ENCODE measurements at places on chromosomes 13 and 19. TPM values are rescaled to one million over a fixed set of nuclear protein-coding genes. Genes with fewer than 3 reads are reported as not detected.

DNA sequence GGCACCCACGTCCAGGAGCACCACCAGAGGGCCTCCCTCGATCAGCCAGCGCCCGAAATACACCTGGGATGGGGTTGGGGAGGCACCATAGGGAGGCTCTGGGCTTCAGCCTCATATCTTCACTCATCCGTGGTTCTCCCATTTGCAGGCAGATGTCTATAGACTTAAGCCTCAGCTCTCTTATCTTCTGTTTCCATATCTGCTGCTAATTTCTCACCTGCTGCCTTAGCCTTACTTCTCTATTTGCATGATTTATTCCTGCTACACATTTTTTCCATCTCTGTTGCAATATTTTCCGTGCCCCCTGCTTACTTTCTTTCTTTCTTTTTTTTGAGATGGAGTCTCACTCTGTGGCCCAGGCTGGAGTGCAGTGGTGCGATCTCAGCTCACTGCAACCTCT, 5.8 kb downstream of the GYS1 start:
- no peak for DNase-seq

- no peak for DNase-seq
Measured at GRCh38 chr19:50300814-50301606, 28.2 kb downstream of the KCNC3 start.

DNA sequence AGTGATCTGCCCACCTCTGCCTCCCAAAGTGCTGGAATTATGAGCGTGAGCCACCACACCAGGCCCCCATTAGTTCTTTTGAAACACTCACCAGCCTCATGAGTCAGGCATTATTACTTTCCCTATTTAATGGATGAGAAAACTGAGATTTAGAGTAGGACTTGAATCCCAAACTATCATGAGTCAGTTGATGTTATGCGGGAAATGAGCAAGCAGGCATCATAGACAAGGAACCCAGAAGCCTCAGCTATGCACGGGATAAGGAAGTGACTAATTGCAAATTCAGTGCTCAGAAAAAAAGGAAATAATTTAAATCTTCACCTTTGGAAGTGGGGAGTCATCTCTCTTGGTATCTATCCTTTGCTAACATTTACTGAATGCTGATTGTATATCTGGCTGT, 217.5 kb downstream of the ABCC4 start:
- DNase-seq = no peak

GRCh38 chr19:34707661-34708060, 26.4 kb upstream of the ZNF181 start:
- no peak for DNase-seq

DNA sequence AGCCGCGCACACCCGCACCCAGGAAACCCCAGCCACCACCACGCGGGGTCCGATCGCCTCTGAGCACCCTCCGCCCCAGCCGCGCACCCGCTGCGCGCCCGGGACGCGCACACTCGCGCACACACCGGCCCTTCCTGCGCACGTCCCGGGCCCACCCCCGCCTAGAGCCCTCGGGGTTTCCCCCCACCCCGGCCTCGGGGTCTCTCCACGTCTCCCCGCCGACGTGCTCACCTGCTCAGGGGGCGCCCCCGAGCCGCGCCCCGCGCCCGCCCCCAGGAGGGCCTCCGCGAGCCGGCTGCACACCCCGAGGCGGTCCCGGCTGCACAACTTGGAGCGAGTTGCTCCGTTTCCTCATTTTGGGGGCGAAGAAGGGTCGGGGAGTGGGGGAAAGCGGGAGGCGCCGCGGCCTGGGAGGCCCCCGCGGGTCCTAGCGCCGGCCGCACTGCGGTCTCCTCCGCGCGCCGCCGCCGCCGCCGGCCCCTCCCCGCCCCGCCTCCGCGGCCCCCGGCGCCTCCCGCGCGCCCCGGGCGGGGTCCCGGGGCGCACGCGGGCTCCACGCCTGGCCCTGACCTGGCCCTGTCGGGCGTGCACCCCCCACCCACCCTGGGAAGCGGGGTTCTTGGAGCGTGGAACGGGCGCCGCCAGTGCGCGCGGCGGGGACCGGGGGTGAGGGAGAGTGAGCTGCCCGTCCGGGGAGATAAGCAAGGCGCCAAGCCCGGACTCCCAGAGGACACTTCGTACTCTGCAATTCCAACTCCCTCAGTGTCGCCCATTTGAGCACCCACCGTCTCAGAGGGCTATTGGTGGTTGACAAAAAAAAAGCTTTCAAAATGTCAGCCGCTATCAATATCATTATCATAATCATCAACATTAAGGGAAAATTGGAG, at the start of gene MATK:
Gene MATK, minus strand, starts transcription at position 444 of the 887 bp plus-strand sequence. CDS start 1,246 bp downstream, outside the sequence.
- peak; percentile 58 for DNase-seq

DNA sequence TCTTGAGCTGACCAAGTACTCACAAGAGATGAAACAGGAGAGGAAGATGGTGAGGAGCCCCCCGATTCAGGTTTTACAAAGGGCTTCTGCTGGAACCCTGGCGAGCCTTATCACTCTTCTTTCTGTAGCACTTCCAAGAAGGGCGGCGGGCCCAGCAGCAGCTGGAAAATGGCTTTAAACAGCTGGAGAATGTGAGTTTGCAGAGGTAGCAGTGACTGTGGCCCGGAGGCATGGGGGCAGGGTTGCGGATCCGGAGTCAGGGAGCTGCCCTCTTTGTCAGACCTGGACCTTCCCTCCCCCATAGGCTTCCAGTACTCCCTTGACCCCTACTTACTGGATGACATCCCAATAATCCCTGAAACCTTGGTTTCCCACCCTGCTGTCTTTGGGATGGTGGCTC, 3.6 kb downstream of the TRIP10 start:
- no peak for DNase-seq

- DNase-seq = no peak
Measured at GRCh38 chr19:13102416-13102665, 317 bp downstream of the LYL1 start.

DNA sequence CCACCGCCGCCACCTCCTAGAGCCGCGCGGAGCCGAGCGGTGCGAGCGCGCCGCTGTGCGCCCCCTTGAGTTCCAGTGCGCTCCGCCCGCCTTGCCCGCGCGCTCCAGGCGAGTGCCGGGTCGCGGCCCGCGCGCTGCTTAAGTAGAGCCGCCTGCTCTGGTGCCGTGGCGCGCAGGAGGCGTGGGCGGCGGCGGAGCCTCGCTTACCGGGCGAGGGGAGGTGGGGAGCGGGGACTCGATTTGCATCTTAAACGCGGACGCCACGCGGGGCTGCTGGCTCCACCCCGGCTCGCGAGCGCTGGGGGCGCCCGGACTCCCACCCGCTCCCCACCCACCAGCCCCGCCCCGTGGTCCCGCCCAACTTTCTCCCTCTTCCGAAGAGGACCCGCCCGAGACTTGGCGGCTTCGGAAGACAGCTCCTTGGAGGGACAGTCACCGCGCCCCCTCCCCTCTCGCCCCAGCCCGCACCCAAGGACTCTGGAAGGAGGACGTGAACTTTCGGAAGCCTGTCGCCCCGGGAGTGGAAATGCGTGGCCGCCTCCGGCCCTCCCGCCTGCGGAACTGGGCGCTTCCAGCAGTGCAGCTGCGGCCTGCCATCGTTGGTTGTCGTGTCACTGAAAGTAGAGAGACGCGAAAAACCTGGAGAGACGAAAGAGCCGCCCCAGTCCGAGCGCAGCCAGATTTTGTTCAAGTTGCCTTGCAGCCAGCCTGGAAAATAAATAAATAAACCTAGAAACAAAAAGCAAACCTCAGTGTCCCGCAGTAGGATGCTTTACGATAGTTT, at the start of gene KCTD12:
Gene KCTD12, minus strand, starts transcription at position 114 of the 784 bp plus-strand sequence. CDS start 257 bp downstream, outside the sequence.
- peak; percentile 87 for DNase-seq

DNA sequence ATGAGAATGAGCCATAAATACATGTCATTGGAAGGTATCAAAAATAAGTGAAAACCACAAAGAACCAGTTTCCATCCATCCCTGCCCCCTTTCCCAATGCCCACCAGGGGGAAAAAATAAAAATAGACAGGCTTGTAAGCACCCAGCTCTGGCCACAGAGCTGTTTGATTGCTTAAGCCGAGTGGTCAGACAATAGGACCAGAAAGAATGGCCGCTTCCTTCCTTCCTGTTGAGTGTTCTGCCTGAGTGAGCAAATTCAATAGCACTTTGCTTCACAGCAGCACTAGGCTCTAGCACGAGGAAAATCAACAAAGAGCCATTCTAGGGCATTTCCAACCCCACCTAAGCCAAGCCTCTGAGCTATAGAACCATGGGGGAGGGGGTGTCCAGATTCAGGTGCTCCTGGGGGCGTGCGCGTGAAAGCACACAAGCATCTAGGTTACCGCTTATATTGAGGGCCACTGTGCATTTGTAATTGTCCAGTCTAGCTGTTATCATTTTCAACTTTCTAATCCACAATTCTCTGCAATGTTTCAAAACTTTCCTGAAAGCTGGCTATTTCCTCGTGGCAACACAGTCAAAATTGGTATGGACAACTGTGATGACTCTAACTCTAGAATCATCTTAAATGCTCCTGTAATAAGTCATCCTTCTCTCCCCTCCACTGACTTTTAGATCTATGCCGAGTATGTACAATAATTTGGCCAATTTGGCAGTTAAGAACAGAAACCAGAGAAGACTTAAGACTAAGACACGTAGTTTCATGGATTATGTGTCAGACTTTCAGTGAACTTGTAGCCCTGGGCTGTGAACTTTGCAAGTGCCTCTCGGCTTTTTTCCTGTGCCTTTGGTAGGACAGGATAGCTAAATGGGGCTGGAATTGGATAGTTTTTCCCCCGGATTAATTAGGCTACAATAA, 64.3 kb downstream of the SPRY2 start:
- DNase-seq = no peak

DNA sequence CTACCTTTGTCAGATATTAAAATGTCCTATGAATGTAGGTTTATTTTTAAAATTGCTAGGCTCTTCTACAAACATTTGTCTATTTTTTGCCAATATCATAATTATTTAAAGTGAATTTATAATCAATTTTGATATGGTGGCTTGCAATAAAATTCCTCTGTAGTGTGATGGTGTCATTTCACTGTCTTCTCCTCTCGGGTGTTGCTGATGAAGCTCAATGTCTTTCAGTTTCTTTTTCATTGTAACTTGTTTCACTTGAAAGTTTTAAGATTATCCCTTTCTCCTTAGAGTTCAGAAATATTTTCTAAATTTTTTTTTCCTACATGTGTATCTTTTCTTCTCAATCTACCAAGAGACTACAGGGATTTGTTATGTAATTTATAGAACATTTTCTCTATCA, 267.1 kb upstream of the EDNRB start:
- DNase-seq = no peak

DNA sequence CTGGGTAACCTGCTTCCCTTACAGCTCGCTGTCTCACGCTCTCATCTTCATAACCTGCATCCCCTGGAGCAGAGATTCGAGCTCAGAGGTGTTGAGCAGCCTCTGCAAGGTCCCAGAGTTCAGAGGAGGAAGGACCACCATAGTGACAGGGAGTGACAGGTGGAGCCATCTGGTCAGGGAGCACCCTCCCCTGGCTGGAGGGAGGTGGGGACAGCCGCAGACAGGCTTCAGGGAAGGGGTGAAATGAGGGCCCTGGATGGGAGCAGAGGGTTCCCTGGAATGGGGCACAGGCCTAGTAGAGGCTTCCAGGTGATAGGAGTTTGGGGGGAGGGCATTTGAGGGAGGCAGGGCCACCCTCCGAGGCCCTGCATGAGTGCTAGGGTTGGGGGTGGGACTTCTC, 82.1 kb downstream of the ZNF429 start:
- DNase-seq = no peak

GRCh38 chr13:95954266-95954665, 98.9 kb downstream of the UGGT2 start:
- DNase-seq = no peak

- no peak for DNase-seq
Measured at GRCh38 chr13:104571161-104571892, 1505.1 kb upstream of the SLC10A2 start.

DNA sequence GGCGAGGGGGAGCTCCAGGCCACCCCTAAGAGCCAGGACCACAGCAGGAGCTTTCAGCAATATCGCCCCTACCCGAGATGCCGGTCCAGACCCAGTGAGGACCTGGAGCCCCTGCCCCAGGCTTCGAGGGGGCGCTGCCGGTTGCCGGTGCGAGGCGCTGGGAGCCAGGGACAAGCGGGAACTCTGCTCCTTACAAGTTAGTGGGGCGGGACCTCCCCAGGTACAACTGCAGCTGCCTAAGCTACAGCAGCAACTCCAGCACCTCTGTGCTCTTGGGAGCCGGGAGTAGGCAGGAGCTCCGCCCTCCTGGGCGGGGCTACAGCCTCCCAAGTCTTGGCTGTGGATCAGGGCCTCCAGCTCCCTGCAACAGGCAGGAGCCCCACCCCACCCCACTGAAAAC, 15.2 kb upstream of the TSC22D1 start:
- DNase-seq = no peak

- peak; percentile 51 for DNase-seq
Measured at GRCh38 chr19:11530432-11530831, 1.5 kb upstream of the ECSIT start.

Gene KIR3DL2
- 65.1 TPM for total RNA-seq

Gene KIR2DL1
- 88.2 TPM for total RNA-seq

Gene GPX4
- 108 TPM for total RNA-seq

Gene PCDH9
- total RNA-seq = 0.68 TPM

Gene PARP4
- total RNA-seq = 84.0 TPM

Gene THSD1
- 0.84 TPM for total RNA-seq

Gene TSHZ3
- total RNA-seq = 8.1 TPM

Gene TYK2
- total RNA-seq = 401 TPM

Gene ZSWIM9
- total RNA-seq = 5.4 TPM

Gene HIPK4
- 0.14 TPM for total RNA-seq

Gene CCL25
- 0.28 TPM for total RNA-seq

Gene SLC6A16
- total RNA-seq = 7.2 TPM

Gene KATNAL1
- total RNA-seq = 15.0 TPM

Gene ACP7
- not detected for total RNA-seq

Gene ZNF471
- total RNA-seq = 0.33 TPM

Gene C19orf33
- total RNA-seq = not detected

Gene CEACAM3
- total RNA-seq = 1.3 TPM
